ENCODE measurements at places on chromosomes 6 and 20. TPM values are rescaled to one million over a fixed set of nuclear protein-coding genes. Genes with fewer than 3 reads are reported as not detected.

PRSS16 gene
- not detected for total RNA-seq

C6orf52 gene
- total RNA-seq = 0.50 TPM

MRPL14 gene
- total RNA-seq = 34.6 TPM

GRCh38 chr20:43372051-43372450 lies 85.6 kb upstream of the SRSF6 start:
- no peak for DNase-seq

GRCh38 chr20:9389346-9389745 lies 125.0 kb upstream of the LAMP5 start:
- no peak for DNase-seq

- no peak for DNase-seq
Measured at GRCh38 chr6:157382821-157383220, 1.8 kb downstream of the ZDHHC14 start.

DNA sequence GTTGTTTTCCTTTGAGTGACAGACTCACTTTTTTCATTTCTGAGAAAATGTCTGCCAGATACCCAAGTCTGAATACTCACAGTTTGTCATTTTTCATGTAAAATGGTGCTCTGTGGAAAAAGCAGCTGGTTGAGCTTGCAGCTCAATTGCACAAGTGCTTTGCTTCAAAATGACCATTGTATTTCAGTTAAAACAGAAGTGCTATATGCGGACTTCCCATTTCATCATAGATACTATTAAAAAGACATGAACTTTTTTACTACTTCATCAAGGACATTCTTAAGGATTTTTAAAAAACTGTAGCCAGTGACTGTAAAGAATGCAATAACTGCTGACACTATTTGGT lies 61.5 kb downstream of the KCNS1 start:
- no peak for DNase-seq

DNA sequence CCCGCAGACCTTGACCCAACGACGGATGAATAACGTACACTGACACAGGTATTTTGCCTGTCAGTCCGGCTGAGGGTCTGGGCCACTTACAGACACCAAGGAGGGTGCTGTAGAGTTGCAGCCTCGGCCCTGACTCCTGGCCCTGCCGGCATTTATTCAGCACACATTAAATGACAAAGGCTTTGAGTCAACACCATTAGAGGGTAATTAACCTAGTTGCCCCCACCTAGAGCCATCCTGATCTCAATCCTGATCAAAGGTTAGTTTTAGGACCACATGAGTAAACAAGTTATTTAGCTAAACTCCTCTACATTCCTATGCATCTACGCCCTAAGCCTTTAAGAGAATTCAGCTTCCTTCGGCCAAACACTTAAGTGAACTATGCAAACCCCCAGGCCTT lies 11.9 kb upstream of the PM20D2 start:
- no peak for DNase-seq

DNA sequence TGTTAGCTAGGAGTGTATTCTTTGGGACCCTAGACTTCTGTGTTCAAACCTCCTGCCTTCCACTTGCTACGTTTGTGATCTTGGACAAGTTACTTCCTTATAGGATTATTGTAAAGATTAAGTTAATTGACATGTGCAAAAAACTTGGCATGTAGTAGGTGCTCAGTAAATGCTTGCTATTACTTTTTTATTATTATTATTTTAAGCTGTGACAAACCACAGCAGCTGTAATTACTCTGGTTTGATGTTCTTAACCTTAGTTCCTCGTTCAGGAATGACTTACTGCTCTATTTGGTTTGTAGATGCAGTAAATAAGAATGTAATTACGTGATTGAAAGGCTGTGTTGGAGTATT lies 3.2 kb downstream of the ARFGEF2 start:
- no peak for DNase-seq

- no peak for DNase-seq
Measured at GRCh38 chr20:47883186-47883585, 97.9 kb upstream of the SULF2 start.

GRCh38 chr20:58542411-58543095 lies 27.4 kb upstream of the APCDD1L start:
- no peak for DNase-seq

GRCh38 chr6:92132457-92132856 lies 1286.9 kb downstream of the EPHA7 start:
- no peak for DNase-seq
